ENCODE measurements at places on chromosomes 13 and 19. TPM values are rescaled to one million over a fixed set of nuclear protein-coding genes. Genes with fewer than 3 reads are reported as not detected.

Gene OLFM4
- total RNA-seq: not detected

Gene EFNB2
- 12.9 TPM for total RNA-seq

GRCh38 chr13:52686376-52686775, 33.7 kb downstream of the SUGT1 start:
- no peak for DNase-seq

GRCh38 chr13:97319113-97319720, 97.1 kb downstream of the MBNL2 start:
- no peak for DNase-seq

GRCh38 chr19:10315335-10316214, at the start of gene FDX2:
Gene FDX2 (minus strand): TSS chr19:10316015. CDS start chr19:10315996, 19 bp downstream.
- peak; percentile 93 for DNase-seq

All from H9 (cell line).